NCI-H187 treated with DMSO at 0.1 percent for 48 hours (cell line): ENCODE measurements at places on chromosomes 5 and 9.

GRCh38 chr5:154038261-154038706 is 426 bp downstream of the FAM114A2 start:
- no peak for DNase-seq

GRCh38 chr9:69314547-69314946 is 10.5 kb upstream of the ENTREP1 start:
- no peak for DNase-seq

DNA sequence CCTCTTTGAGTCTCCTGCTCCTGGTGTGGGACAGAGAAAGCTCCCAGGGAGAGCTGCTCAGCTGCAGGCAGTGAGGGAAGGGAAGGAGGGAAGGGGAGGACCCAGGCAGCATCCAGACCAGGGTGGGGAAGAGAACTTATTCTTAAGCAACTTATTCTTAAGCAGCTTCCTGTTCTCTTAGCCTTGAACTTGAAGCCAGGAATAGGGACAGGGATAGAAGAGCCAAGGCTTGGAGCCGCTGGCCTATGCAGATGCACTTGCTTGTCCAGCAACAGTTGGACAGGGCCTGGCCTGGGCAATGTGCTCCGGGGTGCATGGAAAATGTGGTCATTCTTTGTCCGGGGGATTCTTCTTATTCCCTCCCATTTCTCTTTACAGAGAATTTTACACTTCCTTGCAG is 31.4 kb upstream of the SPTLC1 start:
- no peak for DNase-seq

DNA sequence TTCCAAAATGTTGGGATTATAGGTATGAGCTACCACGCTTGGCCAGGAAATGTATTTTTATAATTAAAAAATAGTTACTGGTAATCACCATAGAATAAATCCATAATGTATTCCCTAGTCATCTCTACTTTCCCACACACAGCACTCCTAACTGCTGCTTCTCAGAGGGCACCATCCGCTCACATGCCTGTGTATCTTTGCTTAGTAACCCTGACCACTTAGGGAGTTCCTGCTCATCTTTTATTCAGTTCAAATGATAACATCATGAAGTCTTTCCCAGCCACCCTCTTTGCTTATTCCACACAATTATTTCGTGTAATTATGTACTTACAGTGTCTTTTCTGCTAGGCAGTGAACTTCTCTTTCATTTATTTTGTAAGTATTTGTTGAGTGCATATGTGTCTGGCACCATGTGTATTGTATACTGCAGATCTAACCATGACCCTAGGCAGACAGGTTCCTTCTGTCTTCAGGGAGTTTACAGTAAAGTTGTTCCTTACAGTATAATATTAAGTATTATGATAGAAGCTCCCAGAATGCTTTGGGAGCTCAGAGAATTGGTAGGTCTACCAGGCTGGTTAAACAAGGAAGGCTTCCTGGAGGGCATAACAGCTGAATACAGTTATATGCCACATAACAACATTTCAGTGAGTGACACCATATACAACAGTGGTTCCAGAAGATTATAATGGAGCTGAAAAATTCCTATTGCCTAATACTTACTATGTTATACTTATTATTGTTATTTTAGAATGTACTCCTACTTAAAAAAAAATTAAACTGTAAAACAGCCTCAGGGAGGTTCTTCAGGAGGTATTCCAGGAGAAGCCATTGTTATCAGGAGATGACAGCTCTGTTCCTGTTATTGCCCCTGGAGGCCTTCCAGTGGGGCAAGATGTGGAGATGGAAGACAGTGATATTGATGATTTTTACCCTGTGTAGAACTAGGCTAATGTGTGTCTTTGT is 39.2 kb downstream of the DCAF10 start:
- no peak for DNase-seq

DNA sequence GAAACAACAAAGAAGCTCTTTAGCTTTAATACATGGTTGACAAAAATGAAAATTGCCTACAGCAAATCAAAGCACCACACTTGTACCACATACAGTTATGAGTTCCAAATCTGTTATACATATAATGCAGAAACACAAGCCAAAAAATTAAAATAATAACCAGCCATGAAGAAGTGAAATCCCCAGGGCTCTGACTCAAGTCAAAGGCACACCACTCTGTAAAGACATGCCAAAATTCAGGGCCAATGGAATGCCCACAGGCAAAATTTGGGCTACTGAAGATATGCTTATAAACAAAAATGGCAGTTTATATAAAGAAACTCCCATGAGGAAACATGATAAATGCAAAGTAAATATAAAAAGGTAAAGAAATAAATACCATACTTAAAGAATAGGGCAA is 29.0 kb downstream of the THBS4 start:
- DNase-seq, result no peak

GRCh38 chr9:4640027-4640426 is 22.1 kb upstream of the PLPP6 start:
- DNase-seq, result no peak

- DNase-seq, result no peak
Measured at GRCh38 chr9:124502711-124503702, 4.2 kb downstream of the NR5A1 start.

GRCh38 chr5:89545626-89546025 is 662.6 kb upstream of the MEF2C start:
- DNase-seq, result no peak

DNA sequence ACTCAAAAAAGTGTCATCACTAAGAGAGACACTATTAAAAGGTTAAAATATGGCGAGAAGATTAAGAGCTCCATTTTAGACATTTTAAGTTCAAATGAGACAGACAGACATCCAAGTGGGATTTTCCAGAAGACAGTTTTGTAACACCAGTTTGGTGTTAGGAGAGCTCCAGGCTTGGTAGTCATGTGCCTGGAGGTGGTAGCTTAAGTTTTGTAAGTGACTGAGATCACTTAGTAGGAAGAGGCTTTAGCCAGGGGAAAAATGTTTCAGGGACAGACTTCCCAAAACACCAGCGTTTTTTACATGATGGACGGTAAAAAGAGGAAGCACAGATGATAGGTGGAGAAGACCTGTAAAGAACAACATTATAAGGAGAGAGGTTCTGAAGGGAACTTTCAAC is 150.3 kb downstream of the GIN1 start:
- DNase-seq, result no peak

DNA sequence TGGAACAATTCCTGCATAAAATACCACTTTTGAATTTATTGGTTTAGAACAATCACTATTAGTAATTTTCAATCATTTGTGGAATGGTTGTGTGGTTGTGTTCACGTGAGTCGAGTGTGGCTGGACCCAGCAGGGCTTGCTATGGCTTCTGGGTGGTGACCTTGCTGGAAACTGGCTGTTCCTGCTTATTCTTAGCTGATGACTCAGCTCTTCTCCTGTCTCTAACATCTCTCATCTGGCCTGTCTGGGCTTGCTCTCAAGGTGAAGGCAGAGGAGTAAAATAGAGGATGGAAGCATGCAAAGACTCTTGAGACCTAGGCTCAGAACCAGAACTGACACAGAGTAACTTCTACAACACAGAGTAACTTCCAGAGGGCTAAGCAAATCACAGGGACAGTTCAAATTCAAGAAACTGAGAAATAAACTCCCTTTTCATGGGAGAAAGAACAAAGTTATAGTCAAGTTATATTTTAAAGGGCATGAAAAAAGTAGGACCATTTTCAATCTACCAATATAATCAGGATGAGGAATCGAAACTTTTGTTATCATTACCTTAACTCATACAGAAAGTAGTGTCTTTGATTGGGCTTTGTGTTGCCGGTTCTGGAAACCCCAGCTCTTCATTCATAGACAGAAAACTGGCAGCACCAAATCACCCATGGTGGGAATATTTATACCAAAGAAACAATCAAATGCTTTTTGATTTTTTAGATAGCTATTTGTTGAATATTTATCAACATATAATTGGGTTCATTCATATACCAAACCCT is 665.1 kb downstream of the CDH18 start:
- DNase-seq, result no peak

GRCh38 chr5:34905564-34905963 is 9.7 kb downstream of the RAD1 start:
- DNase-seq, result no peak

GRCh38 chr9:125843646-125844045 is 96.5 kb downstream of the PBX3 start:
- DNase-seq, result no peak

GRCh38 chr9:28320616-28321015 is 747.3 kb upstream of the C9orf72 start:
- no peak for DNase-seq

DNA sequence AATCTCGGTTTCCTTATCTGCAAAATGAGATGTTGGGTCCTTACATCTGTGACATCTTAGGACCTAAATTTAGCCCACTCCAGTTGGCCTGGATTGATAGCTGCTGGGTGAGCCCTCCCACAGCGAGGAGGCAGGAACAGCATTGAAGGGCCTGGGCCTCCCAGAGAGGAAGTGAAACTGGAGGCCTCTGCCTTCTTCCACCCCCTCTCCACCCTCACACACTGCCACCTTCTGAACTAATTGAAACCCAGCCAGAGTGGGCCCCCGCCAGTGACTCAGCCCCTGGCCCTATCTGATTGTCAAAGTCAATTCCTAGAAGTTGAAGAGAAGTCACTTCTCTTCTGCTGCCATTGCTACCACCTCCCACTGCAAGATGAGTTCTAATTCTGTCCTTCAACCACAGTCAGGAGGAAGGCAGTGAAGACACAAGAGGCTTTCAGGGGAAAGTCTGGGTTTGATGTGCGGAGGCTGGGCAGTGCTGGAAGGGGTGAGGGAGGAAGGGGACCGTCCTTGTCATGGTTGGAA is 55.2 kb upstream of the NEK6 start:
- DNase-seq, result no peak

DNA sequence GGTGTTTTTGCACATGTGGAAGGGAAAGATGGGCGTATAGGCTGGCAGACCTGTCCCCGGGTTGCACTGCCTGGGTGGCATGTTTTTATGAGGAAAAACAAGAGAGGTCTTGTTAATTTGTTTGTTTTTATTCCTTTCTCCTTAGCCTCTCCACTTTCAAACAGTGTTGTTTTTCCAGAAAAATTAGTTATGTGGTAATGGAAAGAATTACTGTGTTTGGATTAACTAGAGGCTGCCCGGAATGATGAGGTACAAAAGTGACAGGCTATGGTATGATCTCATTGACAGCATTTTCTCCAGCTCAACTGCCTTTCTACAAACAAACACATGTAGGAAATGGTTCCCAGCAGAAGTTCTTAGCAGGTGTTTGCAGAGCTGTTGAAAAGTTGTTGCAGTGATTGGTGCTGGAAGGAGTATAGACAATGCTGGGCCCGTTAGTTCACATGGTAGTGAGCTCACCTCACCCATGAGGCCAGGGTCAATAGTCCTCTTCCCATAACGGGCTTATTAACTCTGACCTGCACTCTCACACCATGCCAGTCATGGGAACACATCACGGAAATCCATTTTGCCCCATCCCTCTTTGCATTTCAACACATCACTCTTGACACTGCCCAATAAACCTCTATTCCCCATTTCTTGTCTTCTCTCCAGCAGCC is 111.3 kb upstream of the SAP30L start:
- no peak for DNase-seq

DNA sequence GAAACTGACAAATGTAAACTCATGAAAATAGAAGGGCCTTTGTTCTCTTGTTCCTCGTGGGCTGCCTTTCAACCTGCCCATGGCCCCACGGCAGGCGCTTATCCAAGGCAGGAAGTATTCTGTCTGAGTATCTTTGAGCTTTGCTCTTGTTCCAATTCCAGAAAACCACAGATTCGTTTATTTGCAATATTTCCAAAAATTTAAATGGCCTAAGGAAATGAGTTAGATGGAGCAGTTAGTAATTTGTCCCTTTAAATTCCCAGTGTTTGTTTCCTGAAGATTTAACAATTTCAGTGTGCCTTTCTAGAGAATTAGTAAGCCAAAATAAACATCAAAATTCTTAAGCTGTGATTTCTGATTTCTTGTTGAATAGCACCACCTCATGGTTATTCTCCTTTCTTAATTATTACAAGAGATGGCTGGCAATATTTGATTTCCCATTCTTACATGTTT is 299.4 kb upstream of the RASA1 start:
- DNase-seq, result no peak

DNA sequence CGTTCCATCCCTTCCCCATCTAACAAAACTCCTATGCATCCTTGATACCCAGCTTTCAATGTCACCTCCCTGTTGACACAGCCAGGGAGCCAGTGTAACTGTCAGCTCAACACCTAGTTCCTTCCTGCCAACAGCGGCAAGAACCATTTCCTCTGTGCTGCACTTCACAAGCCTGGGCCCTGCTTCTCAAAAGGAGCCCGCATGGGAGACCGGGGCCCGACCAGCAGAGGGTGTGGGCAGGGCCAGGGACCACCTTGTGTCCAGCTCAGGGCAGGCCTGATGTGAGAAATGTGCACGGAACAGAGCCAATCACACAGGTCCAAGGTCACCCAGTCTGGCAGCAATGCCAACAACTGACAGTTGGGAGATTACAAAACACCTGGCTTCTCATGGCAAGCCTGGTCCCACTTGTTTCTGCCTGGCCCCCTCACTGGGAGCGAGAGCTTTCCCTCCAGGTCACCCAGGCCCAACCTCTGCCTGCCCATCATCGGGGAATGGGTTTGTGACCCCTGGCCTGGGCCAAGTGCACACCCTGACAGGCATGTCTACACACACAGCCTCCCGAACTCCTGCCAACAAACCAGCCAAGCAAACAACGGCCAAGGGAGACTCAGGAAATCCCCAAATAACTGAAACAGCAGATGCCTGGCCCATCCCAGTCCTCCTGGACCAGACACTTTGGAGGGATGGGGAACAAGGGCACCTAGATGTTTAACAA is 3.1 kb downstream of the RNF44 start:
- no peak for DNase-seq

DNA sequence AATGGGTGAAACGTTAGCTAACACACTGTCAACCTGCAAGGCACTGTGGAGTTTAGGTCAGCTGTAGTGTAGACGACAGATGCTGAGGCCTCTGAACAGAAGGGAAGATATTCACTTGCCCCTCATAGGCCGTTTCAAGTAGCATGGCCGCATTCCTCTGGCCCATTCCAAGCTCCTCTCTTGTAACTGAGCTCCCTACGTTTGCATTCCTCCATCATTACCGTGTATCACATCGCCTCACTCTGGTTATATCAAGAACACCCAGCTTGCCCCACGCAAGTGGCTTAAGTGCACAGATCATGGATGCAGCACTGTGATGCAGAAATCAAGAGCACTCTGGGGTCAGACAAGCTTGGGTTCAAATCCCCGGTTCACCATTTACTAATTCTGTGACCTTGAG is 43.3 kb downstream of the PRELID2 start:
- no peak for DNase-seq

DNA sequence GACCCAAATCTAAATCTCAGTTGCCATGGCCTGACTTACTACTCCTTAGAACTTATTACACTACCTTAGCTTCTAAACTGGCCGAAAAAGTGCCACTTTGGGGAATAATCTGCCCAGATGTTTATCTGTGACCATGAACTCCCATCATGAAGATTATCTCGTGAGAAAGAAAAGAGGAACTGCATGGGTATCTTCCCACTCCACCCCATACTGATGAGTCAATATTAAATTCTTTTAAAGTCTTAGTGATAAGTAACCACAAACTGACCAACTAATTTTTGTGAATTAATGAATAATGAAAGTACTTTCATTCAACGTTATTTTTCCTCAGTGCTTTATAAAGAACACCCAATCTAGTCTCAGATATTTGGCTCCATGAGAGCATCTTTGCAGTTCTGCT is 493.5 kb downstream of the EBF1 start:
- no peak for DNase-seq

- DNase-seq, result no peak
Measured at GRCh38 chr5:177234841-177235240, 68.7 kb downstream of the RAB24 start.
